AG09309 (cell line): ENCODE measurements at places on chromosomes 7 and 10.

DNA sequence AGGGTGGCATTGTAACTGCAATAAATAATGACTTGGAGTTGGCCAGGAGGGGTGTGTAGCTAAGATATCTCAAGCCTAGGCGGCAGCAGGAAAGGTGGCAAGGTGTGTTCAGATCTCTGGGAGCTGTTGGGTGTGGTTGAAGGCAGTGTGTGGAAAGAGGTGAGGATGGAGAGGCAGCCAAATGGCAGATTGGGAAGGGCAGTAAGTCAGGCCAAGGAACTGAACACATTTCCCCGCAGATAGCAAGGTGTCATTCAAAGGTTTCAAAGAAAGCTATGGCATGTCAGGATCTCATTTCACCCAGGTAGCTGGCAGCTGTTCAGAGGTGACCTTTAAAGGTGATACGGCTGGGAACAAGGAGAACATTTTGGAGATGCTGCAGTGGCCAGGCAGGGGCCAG lies 586.0 kb upstream of the MGMT start:
- DNase-seq: no peak

GRCh38 chr7:75988568-75989499 lies 5.6 kb downstream of the TMEM120A start:
- no peak for DNase-seq

DNA sequence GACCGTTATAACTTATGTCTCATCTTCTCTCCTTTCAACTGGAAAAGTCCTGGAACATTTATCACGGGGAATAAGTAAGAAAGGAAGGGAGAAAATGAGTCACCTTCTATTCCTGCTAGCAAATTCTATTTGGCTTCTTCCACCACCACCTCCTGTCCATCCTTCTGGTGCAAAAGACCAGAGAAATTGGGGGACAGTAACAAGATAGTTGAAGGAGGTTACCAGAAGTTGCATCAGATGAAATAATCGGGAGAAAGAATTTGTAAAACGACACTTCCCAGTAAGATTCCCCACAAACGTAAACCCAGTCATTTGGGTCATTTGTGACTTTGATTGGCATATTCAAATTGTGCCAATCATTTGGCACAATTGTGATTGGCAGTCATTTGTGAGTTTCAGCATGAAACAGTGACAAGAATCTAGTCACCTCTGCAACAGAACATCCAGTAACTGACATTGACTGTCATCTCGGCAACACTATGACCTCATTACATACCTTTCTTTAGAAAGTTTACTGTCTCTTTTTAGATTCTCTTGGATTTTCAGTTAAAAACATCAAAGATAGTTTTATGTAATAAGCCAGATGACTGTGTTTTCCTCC lies 51.3 kb upstream of the PIK3CG start:
- DNase-seq: peak; percentile 3

DNA sequence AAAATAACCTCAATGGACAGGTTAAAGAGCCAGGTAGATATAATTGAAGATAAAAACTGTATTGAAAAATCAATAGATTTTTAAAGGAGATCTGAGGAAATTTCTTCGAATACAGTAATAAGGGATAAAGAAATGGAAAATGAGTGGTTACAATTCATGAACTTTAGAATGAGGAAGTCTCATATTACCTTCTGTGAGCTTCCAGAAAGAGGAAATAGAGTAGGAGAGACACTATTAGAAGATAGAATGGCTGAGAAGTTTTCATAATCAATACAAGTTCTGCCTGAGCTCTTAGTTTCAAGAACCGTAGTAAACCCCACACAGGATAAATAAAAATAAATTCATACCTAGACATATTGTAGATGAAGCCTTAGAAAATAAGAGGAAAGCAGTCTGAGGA lies 11.5 kb downstream of the SDK1 start:
- no peak for DNase-seq

DNA sequence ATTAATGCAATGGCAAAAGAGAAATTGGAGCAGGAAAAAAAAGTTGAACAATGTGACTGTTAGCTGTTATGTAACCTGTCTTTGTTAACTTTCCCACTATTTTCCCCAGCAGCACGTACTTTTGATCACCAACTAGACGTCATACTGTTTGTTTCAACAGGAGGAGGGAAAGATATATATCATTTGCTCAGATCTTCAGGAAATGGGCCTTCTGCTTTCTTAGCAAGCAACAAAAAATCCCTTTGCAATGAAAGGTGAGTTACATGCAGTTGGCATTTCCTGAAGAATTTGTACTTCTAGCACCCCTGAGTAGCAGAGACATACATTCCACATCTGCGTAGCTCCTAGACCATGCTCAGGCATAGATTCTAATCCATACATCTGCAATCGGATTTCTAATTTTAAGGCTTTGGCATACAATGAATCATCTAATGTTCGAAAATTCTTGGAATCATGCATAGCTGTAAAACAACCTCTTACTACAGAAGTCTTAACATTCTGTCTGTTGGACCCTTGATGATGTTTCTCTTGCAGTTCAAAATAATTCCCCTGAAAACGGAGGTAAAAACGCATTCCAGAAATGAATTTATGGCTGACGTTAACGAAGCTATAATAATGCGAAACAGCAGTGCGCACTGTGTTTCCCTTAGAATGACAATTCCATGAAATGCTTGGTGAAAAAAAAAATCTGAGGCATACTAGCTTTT lies 286.9 kb upstream of the MGMT start:
- DNase-seq: no peak

DNA sequence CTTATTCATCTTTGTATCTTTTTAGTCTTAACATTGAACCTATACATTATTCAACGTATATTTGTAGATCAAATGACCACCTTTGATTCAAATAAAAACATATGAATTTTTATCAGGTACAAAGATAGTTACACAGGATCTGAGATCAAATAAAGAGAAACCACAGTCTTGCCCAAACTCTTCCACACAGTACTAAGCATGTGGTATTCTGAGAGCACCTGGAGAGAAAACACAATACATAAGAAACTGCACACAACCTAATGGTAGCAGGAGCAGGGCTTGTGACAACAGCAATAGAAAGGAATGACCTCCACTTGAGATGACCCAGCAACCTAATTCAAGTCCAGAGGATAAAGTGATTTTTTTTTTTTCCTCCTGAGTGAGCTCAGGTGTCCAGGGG lies 6.5 kb upstream of the WASL start:
- no peak for DNase-seq

GRCh38 chr10:64594072-64594471 lies 1072.9 kb downstream of the REEP3 start:
- DNase-seq: no peak

- DNase-seq: no peak
Measured at GRCh38 chr10:62040881-62041280, 139.4 kb downstream of the ARID5B start.

- DNase-seq: no peak
Measured at GRCh38 chr7:121793716-121794115, 79.2 kb upstream of the PTPRZ1 start.

DNA sequence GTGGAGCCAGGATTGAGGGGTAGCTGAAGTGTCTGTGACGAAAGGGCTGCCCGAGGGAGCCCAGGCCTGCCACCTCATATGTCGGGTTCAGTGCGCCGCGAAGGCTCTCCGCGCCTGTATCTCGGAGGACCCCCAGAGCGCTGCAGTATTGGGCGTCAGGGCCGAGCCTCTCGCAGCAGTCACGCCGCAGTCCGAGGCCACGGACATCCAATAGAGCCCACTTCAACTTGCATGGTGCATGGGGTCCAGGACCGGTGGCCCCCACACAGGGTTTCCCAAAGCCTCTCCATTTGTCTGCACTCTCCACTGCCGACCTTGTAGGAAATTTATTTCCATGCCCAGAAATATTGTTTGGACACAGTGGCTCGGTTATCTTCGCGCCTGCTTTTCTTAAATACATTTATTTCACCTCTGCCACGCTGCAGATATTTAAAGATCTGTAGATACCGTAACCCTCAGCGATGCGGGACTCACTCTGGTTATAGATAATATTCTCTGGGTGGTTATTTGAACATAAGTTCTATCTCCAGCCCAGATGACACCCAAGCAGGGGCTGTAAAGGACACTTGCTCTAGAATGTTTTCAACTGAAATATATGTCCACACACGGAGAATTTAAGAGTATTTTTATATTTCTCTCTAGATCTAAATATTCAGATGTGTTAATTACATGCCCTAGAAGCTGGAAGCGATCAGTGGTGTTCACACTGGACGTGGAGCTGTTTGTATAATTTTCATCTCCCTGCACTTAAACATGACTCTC lies 5.1 kb upstream of the ZNF503 start:
- no peak for DNase-seq
